ENCODE measurements at places on chromosomes 13 and 19.

DNA sequence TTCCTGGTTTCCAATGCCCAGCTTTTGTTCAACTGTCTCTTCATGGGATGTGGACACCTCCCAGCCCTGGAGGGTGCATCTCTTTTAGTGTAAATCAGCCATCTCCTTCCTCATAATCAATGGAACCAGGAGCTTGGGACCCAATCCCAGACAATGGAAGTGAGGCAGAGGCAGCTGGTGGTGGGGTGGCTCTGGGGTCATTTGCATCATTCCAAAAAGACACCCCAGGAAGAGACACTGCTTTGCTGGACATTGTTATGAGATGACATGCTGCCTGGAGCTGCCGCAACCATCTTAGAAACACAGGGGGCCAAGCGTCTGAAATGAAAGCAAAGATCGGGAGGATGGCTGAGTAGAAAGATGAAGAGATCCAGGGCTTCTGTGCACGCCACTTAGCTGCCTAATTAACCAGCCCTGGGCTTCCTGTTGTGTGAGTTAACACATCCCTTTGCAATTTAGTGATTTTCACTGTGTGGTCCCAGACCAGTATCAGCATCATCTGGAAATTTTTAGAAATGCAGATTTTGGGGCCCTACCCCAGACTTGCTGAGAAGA lies 36.1 kb downstream of the IRS2 start:
- no peak for DNase-seq

DNA sequence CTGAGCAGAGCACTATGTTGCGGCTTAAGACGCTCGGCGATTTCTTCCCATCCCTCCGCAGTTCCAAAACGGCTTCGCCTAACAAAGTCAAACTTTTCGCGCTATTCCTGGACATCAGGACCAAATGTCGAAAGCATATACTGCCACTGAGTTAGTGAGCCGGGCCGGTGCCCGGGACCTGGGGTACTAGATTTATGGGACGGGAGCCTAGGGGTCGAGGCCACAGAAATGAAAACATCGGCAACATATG lies 699 bp downstream of the RCBTB2 start:
- no peak for DNase-seq

GRCh38 chr19:12749938-12750521 lies 1.6 kb upstream of the BEST2 start:
- DNase-seq, result no peak

DNA sequence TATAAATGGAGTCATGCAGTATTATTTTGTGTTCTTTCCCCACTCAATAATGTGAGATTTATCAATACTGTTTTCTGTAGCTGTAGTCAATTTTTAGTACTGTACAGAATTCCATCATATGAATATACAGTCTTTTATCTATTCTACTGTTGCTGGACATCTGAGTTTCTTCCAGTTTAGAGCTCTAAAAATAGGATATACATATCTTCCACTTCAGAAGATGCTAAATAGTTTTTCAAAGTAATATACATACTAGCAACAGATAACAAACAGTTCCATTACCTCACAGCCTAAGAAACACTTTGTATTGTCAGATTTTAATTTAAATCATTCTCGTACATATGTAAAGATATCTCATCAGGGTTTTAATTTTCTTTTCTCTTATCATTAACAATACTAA lies 149.6 kb downstream of the UGGT2 start:
- DNase-seq, result no peak

DNA sequence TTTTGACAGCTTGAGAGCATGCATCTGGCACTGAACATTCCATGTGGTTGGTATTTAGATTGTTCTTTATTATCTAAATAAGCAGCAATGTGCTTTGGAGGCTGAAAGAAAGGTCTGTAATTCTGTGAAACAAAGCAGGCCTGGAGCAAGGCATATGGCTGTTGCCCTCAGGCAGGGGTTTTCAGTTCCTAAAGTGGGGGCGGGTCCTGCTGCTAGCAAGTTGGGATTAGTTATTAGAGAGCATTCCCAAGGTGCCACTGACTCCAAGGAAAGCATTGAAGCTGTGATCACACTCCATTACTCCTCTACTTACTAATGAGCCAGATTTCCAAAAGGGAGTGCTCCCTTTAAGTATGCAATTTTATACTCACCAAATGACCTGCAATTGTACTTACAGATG lies 432.2 kb downstream of the OLFM4 start:
- DNase-seq, result no peak

GRCh38 chr19:3224346-3225168 lies at the start of gene CELF5:
Gene CELF5, plus strand, starts transcription at chr19:3224661. Its CDS starts 79 bp downstream, at chr19:3224740.
- DNase-seq, result peak; percentile 74

GRCh38 chr19:54189145-54189734 lies at the start of gene MBOAT7:
Gene MBOAT7, minus strand, starts transcription at chr19:54189580. Its CDS starts 1,072 bp downstream, at chr19:54188508.
- no peak for DNase-seq

DNA sequence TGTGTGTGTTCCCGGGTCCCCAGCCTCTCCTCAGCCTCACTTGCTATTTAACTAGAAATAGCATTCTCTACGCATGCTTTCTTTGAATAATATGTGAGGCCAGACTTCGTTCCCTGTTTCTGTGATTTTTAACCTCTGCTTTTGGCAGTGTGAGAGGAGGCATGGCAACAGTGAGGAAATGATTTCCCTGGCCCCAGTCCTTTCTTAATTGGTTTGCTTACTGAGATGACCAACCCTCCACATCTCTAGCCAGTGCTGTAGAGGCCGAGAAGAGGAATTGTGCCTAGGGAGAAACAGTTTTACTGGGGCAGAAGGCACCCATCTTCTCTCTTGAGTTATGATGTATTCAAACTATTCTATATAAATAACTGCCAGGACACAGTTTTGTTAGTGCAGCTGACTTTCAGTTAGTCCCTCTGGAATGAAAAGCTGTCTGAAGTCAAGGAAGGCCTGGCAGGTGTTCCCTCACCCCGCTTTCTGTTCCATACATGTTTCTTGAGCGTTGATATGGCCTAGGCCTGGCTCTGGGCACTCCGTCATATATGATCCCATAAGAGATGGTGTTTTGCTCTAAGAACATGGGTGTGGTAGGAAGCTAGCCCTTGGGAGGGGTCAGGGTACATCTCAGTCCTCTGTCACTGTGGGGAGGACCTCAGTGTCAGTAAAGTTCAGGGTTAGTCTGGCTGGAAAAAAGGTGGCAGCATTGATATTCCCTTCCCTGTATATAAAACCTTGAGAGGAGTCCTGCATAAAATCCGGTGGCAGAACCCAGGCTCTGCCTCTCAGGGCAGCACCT lies 73.7 kb upstream of the NPAS1 start:
- no peak for DNase-seq

DNA sequence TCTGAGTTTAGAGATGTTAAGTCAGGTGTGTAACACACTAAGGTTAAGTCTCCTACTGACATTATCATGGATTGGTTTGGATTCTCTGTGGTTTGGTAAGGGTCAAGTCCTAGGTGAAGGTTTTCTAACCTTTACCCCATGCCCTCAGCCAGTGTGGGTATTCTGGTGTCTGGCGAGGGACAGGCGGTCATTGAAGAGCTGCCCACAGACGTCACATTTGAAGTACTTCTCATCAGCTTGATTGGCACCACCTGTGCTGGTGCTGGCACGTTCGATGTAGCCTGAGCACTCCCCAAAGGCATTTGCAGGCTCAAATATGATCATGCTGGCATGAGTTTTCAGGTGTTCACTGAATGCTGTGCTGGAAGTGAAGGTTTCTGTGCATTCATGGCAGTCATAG lies 27.0 kb downstream of the PEG3 start:
- DNase-seq, result no peak

DNA sequence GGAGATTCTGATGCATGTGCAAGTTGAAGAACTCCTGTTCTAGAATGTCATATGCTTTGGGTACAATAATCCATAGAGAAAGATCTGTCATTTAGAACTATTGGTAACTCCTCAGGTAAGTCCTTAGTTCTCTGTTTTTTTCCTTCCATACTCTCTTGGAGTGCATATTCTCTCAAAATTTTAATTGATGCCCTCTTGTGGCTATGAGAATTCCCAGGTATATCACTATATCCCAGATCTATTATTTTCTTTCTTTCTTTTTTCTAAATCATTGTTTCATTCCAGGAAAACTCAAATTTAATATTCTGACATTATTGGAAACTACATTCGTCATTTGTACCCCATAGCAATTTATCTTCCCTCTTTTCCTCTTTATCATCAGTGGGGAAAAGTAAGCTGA lies 485.4 kb downstream of the KLF5 start:
- no peak for DNase-seq

DNA sequence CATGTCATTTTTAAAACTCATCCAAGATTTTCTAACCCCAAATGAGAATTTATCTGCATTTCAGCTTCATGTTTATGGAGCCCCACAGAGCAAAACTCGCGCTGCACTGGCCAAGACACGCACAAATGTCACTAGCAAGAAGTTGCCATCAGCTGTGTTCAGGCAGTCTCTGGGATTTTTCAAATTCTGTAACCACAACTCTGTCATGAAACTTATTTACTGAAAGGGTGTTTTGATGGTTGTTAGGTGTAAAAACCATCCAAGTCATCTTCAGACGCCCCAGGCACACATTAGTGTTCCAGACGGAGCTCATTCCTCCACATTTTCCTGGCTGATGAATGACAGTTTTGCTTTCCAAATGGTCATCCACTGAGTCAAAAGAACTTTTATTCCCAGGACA lies 63.4 kb downstream of the SLC7A1 start:
- no peak for DNase-seq

- DNase-seq, result no peak
Observed at GRCh38 chr19:1156305-1156801, 17.7 kb downstream of the SBNO2 start.

DNA sequence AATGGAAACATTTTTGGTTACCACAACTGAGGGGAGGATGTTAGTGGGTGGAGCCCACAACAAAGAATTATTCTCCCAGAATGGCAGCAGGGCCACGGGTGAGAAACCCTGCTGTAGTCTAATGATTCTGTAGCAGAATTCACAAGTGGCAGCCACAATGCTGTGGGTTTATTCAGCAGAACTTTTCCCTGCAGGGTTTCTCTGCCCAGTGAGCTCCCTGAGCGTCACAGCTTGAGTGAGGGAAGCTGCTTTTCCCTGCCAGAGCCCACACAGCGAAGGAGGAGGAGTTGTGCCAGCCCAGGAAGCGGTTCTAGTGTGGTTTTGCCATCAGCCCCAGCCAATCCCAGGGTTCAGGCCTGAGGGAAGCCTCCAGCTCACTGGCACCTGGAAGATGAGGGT lies 4.4 kb downstream of the ATP12A start:
- DNase-seq, result peak; percentile 26

DNA sequence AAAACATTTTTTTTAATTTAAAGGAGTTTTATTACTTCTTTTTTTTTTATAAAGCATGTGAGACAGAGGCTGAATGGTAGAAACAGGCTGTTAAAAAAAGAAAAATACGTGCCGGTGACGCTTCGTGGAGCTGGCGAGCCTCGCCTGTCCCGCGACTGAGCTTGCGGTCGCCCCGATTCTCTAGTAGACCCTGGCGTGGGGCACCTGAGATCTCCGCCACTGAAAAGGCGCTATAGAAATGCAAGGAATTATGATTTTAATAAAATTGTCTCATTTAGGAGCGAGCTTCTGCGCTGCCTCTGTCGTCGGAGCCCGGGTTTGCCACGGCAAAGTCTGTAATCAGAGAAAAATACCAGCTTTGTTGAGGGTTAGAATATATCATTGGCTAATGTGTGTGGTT lies 18.4 kb downstream of the NFIX start:
- no peak for DNase-seq

DNA sequence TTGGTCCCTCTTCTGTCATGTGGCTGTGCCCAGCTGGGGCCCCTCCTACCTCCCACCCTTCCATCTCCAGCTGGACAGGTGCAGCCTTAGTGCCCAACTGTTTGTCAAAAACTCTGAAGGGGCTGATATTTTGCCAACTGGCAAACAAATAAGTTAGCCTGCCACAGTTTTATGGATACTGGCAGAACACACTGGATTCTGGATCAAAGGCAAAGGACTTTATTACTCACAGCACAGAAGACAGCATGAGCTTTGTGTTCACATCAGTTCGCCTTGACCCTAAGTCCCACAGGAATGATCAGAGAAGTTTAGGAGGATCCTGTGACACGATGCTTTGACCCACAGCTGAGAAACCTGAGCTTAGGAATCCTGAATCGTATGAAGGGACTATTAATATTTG lies 16.4 kb downstream of the KLK2 start:
- no peak for DNase-seq

- no peak for DNase-seq
Observed at GRCh38 chr19:47356900-47357299, 7.8 kb downstream of the DHX34 start.

DNA sequence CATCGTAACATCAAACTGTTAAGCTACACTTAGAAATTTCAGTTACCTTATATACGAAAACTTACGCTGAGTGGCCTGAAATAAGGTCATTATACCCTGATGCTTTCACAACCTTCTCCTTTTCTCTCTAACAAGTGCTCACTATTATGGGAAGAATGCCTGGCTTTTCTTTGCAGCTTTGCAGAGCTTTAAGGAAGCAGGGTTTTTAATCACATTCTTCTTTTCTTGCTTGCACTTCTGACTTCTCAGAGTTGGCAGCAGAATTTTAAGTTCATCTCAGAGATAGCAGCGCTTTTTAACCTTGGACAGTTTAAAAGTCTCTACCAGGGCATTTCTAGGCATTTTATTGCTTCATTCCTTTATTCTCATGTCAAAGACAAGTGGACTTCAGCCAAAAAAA lies 285.1 kb downstream of the SPRY2 start:
- DNase-seq, result no peak

DNA sequence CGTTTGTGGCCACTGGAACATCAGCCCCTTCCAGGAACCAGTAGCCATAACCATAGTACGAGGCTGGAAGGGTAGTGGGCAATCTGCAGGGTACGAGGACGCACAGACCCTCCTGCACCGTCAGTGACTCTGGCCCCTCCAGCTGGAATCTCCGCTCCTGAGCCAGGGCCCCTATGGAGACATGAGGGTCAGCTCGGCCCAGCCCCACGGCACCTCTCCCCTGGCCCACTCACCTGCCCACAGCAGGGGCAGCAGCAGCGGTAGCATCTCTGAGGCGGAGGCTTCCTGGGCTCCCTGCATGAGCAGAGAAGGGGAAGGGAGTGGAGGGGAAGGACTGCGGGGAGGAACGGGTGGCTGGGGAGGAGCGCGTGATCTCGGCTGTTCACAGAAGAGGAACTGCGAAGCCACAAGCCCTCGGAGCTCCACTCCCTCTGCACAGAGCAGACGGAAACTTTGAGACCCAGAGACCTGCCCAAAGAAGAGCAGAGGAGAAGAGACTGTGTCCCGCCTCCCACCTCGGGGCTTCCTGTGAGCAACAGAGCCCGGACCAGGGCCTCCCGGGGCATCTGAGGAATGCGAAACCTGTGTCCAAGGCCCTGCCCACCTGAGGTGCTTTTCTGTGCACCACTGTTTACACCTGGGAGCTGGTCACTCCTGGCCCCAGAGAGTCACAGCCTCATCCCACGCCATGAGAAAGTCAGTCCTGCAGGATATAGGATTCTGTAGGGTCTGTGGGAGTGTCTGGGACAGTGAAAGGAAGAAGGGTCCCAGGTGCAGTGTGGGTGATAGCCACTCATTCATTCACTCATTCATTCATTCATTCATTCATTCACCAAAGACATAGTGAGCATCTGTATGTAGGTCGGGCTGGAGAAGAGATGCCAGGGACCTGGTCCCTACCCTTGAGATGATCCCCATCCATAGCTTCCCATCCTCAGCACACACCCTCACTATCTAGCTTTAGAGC lies at the start of gene SIGLEC6:
Gene SIGLEC6, minus strand, starts transcription at position 322 of the 967 bp plus-strand sequence. Its CDS starts 22 bp downstream, at position 300.
- DNase-seq, result peak; percentile 12

- DNase-seq, result no peak
Observed at GRCh38 chr13:112320303-112320702, 55.9 kb upstream of the SPACA7 start.

- DNase-seq, result peak; percentile 17
Observed at GRCh38 chr19:4829001-4829712, 2.4 kb downstream of the TICAM1 start.

- DNase-seq, result no peak
Observed at GRCh38 chr13:105406551-105406950, 1128.9 kb downstream of the EFNB2 start.
